MG63 (cell line): ENCODE measurements at places on chromosomes 5 and 9. TPM values are rescaled to one million over a fixed set of nuclear protein-coding genes. Genes with fewer than 3 reads are reported as not detected.

GRCh38 chr9:119938871-119939270 lies 569.6 kb upstream of the BRINP1 start:
- DNase-seq = peak; percentile 28

GRCh38 chr9:9792144-9792857 lies 820.5 kb downstream of the PTPRD start:
- no peak for DNase-seq

GRCh38 chr9:16870596-16871335 lies at the start of gene BNC2:
Gene BNC2, minus strand, starts transcription at chr9:16870670. Its CDS starts 22 bp downstream, at chr9:16870648.
- peak; percentile 84 for DNase-seq

DNA sequence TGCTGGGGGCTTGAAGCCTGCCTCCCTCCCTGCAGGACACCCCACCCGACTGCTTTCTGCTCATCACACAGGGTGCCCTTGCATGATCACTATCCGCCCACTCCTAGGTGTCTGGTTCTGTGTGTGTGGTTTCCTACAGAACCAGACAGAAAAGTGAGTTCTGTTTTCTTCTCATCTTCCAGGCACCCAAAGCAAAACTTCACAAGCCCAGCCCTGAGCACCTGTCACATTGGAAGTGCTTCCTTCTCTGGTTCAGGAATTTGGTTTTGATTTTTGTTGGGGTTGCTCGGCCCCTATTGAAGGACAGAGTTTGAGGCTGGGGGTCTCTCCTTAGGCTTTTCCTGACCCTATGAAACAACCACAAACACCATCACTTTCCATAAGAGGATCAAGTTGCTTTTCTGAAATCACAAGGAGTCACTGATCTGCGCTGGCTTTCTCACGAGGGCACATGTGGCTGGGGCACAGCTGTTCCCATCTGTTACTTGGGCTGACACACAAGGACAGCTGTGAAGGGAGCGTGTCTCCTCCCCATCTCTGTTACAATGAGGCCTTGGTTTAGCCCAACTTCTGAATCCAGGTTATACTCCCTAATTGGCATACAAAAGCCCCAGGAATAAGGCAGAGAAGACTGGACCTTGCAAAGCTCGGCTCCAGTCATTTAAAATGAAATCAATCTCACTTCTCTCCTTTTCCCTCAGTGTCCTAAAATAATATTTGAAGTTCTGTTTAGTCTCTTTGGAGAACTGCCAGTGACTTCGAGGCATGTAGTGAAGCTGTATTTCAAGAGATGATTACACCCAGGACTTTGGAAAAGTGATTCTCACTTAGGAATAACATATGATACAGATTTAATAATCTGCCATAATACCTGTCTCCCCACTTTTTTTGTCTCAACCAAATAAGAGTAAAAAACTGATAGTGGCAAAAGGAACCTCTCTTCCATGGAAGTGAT lies 213.1 kb upstream of the GAS1 start:
- no peak for DNase-seq

GRCh38 chr9:5783982-5784381 lies 48.9 kb downstream of the ERMP1 start:
- no peak for DNase-seq

MARCOL gene
- total RNA-seq = not detected in 2 replicates
